Activated CD8-positive, alpha-beta memory T cell treated with anti-CD3 and anti-CD28 coated beads, Interleukin-2, amount 10 ng/mL, durations not matched to agents 7 days and 5 days (primary cell): ENCODE measurements at places on chromosomes 6 and 20. TPM values are rescaled to one million over a fixed set of nuclear protein-coding genes. Genes with fewer than 3 reads are reported as not detected.

DNA sequence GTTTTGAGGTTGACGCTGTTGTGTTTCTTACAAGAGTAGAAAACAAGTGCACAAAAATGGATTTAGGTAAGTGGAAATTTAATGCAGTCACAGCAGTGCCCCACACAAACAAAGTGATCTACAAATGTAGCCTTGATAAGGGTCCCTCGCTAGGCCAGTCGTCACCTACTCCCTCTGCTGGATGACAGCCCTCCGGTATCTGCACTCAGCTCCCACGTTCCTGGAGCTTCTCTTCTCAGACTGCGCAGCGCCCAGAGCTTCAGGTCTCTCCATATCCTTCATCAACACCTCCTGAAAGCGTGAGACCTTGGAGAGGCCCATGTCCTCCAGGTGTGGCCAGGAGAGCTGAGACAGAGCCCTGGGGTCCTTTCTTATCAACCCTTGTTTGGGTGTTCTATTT lies 58.3 kb upstream of the MAP3K4 start:
- no peak for DNase-seq

MAS1 gene
- total RNA-seq: not detected

IL20RA gene
- not detected for total RNA-seq

SPATA25 gene
- total RNA-seq: 0.55 TPM
